ENCODE measurements at places on chromosomes 13 and 19.
A peak's percentile ranks its signal among the peaks of the same experiment; 100 is the strongest.

DNA sequence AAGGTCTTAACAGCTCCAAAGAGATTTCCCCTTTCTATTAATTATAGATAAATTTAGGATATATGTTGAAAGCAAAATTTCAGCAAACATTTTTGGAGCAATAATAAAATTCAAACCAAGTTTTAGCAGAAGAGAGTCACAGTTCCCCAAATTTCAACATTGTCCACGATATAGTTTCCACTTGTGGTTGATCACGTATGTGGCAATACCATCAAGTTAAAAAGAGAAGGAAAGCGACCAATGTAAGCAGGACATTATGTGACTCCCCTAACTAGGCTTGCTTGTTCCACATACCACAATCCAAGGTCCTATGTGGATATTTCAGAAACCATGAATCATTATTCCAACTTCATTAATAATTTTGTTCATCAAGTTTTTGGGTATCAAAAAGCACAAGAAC lies 52.8 kb downstream of the ELF1 start:
- no peak for DNase-seq

DNA sequence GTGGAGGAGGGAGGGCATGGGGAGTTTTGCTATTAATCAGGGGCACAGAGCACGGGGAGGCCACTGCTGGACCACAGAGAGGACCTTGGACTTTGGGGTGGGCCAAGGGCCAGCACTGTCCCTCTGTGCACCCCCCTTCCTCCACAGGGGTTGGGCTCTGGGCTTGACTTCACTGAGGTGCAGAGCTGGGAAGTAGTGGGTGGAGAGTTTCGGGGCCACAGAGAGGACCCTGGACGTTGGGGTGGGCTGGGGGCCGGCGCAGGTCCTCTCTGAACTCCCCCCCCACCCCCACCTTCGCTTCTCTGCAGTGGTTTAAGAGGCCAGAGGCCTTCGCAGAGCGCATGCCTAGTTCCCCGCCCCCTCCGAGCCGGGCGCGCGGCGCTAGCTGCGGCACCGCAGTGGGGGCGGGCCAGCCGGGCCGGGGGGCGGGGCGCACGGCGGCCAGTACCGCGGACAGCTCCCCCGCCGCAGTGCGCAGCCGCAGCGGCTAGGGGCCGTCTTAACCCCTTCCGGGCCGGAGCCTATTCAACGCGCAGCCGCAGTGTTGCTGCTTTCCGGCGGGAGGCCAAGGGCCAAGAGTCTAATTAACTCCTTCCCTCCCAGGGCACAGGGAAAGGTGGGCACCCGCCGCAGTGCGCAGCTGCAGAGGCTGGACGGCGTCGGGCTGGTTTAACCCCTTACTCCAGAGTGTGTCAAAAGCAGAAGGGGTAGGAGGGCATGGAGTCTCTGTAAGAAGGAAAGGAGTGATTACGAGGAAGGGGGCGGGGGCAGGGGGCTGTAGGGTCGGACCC lies 3.7 kb downstream of the KCNC3 start:
- peak; percentile 62 for DNase-seq

DNA sequence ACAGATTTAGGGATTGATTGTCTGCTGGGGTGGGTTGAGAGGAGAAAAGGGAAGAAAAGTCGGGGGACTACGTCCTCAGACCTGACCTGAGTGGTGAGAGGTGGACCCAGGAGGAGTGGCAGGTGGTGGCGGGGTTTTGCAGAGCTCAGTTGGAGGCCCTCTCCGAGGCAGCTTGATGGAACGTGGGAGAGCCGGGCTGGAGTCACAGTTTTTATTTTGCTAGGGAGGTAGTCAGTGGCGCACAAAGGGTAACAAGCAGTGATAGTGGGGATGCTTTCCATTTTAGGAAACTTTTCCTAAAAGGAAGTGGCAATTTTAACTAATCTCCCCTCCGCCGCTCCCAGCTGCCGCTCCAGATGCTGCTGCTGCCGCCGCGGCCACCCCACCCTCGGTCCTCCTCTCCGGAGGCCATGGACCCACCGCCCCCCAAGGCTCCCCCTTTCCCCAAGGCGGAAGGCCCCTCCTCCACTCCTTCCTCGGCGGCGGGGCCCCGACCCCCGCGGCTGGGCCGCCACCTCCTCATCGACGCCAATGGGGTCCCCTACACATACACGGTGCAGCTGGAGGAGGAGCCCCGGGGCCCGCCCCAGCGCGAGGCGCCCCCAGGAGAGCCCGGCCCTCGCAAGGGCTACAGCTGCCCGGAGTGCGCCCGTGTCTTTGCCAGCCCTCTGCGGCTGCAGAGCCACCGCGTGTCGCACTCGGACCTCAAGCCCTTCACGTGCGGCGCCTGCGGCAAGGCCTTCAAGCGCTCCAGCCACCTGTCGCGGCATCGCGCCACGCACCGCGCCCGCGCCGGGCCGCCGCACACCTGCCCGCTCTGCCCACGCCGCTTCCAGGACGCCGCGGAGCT lies 1.1 kb upstream of the ZNF581 start:
- no peak for DNase-seq

DNA sequence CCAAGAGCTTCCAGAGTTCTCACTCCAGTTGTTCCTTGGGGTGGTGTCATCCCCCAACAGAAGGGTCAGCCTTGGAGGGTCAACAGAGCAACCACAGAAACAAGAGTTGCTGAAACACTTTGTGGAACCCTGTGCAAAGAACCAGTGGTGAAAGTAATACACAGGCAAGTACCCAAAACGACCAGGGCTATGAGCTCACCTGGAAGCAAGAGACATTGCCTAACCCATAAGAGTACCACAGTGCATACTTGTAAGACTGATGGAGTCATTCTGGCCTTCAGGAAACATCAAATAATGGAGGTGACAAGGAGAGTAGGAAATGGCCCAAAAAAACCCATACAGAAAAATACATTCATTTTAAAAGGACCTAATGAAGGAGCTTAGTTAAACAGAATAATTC lies 184.3 kb upstream of the TSC22D1 start:
- no peak for DNase-seq

GRCh38 chr13:81686877-81687276 lies 1346.0 kb upstream of the SPRY2 start:
- no peak for DNase-seq

DNA sequence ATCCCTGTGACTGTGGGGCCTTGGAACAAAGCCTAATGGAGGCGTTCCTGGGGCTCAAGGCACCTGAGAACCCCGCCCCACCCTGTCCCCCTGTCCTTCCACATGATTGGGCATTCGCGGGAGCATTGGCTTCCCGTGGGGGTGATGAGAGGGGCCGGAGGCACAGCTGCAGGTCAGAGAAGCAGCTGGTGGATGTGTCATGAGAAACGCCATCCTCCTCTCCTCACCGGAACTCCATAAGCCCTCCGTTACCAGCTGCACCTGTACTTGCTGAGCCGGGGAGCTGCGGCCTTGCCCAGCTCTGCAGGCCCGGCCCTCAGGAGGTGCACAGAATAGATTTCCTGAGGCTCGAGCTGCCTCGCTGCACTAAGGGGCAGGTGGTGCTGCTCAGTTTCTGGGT lies 42.0 kb downstream of the CAPN12 start:
- no peak for DNase-seq

- no peak for DNase-seq
These were observed 66.8 kb upstream of the RAP2A start for GRCh38 chr13:97367016-97367822.

DNA sequence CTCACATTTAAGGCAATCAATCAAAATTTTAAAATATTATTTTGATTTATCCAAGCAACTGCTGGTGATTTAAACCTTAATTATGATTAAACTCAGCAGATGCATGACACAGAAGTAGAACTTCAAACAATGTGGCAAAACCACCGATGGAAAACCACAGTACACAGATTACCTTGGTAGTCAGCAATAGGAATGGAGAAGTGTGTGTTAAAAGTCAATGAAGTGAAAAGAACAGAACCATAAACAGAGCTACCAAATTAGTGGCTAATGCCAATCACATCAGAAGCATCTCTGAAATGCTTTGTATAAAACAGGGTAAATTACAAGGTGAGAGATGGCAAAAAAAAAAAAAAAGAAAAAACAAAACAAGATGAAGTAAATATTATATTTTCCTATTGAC lies 31.2 kb downstream of the KATNAL1 start:
- no peak for DNase-seq

GRCh38 chr19:52542984-52543664 lies 15.7 kb downstream of the ZNF808 start:
- DNase-seq: no peak

GRCh38 chr13:50745542-50746115 lies 97.9 kb downstream of the DLEU7 start:
- no peak for DNase-seq

DNA sequence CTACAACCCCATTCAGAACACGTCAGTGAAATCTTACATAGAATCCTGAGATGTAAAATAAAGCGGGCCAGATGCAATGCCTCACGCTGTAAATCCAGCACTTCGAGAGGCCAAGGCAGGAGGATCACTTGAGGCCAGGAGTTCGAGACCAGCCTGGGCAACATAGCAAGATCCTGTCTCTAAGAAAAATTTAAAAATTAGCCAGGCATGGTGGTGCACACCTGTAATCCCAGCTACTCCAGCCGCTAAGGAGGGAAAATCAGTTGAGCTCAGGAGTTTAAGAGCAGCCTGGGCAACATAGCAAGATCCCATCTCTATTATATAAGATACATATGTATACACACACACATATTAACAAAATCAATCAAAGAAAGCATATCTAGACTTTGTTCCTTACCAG lies 41.2 kb downstream of the PEX11G start:
- no peak for DNase-seq

GRCh38 chr13:99968521-99969452 lies 2.8 kb downstream of the ZIC5 start:
- DNase-seq: no peak

DNA sequence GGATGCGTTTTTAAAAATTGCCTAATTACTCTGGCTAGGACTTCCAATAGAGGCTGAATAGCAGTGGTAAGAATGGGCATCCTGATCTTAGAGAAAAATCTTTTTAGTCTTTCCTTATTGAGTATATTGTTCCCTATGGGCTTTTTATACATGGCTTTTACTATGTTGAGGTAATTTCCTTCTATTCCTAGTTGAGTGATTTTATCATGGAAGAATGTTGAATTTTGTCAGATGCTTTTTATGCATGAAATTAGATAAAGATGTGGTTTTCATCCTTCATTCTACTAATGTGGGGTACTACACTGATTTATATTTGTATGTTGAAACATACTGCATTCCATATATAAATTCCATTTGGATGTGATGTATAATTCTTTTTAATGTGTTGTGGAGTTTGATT lies 2673.8 kb downstream of the PCDH9 start:
- no peak for DNase-seq

DNA sequence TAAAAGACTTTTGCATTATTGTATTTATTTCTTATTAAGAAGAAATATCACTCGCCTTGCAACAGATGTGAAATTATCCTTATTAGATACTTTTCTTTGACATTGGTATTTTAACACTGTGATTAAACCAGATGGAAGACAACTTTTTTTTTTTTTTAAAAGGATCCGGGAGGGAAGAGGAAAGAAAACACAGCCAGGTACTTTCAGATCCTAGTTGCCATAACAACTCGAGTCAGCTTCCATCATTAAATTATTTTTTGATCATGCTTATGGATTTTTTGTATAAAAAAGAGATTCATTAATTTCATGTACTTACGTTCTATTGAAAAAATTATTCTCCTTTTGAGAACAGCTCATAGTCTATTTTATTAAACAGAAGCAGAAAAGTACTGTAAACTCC lies 515.7 kb downstream of the TBC1D4 start:
- DNase-seq: no peak

DNA sequence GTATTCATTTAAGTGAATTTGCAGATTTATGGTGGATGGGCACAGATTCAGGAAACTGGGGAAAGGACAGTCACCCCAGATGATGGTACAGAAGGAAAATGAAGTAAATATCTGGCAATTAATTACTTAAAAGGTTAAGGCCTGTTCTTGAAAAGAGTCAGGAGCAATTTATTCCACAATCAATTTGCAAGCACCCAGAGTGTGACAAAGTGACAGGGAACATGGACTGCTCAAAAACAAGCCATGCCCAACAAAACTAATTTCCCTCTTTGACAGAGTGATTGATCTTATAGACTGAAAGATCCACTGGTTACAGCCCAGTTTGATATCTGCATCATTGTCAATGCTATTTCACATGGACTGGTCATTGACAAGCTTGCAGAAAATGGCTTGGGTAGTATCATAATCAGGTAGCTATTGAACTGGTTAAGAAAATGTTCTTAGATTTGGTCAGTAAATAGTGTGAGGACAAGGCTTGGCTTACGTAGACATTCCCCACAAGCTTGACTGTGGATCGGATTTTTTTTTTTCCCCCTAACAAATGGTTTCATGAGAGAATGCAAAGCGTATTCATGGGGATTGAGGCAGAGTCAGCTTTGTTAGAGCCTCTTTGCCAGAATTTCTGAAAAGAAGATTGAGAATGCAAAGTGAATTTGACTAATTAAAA lies 584.6 kb downstream of the GPC6 start:
- no peak for DNase-seq

DNA sequence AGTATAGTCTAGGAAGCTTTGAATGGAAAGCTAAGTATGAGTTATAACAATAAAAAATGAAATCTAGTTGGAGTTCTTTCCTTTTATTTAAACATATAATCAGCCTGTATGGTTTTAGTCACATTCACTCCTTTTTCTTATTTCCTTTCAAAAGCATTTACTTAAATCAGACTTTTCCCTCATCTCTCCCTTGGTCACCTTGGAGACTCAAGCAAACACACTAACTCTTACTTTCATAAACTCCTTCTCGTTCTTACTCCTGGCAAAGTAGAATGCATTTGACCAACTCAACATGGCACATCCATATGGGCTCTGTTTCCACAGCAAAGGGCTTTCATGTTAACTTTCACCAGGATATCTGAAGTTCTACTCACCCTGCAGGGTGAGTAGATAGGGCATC lies 400.0 kb downstream of the LMO7 start:
- DNase-seq: no peak

GRCh38 chr13:109756778-109757177 lies 29.6 kb downstream of the IRS2 start:
- DNase-seq: no peak

- no peak for DNase-seq
These were observed 10.9 kb upstream of the DNMT1 start for GRCh38 chr19:10205636-10206035.

DNA sequence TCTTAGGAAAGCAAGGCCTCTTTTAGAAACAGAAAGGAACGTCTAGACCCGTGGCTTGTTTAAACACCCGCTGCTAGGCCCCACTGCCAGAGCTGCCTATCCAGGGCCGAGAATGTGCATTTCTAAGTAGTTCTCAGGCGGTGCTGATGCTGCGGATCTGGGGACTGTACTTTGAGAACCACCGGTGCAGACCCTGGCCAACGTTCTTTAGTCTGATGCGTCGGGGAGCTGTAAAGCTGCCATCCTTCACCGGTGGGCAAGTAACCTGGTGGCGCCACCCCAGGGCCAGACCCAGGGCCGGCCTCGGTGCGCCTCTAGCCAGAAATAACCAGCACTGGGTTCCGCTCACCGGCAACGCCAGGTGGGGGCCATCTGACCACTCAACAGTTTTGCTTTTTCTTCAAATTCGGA lies 47.1 kb downstream of the TGDS start:
- peak; percentile 30 for DNase-seq

- DNase-seq: no peak
These were observed 1.4 kb upstream of the GIPC1 start for GRCh38 chr19:14497228-14497921.

- DNase-seq: no peak
These were observed 53.9 kb upstream of the KLHL1 start for GRCh38 chr13:70162141-70162540.
